ENCODE measurements at places on chromosomes 11 and 22.
A peak's percentile ranks its signal among the peaks of the same experiment; 100 is the strongest.

- DNase-seq = no peak
Measured at GRCh38 chr22:26602127-26602526, 12.2 kb upstream of the TPST2 start.

DNA sequence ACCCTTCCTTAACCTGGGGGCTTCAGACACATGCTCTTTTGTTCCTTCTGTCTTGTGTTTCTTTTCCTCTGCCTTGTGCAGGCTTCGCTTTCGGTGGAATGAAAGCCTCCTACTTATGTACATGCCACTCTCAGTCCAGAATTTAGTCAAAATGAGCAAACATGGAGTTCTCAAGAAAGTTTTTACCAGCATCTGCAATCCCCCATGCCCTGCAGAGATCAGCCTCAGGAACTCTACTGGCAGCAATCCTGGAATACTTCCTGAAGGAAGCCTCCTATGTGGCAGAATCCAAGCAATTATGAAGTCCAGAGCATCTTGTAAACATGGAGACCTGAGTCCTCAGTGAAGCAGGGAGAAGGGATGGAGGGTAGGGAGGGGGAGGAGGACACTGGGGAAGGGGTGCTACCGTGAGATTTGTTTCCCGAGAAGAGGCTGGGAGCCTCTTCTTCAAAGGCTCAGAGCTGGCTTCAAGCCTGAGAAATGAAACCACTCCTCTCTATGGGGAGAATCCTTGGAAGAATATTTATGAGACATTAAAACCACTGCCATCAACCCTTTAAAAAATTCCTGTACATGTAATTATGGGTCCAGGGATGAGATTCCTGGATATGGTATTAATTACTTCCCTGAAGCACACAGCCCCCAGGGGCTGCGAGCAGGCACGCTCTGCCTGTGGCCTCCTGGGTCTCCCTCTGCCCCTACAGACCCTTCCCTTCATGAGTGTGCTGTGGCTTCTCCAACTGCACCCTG, 58.4 kb downstream of the TENM4 start:
- no peak for DNase-seq

DNA sequence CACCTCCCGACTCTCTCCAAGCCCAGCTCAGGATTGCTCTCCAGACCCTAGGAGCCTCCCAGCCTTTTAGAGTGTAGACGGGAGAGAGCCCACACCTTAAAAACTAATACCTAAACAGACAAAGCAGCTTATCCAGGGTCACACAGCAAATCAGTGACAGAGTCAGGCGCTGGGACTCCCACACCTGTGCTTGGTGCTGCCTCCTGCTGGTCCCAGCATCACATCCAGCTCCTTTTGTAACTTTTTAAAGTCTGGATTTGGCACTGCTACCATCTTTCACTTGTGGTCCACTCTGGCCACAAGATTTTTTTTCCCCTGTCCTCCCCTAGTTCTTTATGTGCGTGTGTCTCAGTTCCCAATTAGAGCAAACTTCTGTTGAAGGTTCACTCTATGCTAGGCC, 4.7 kb downstream of the ANO1 start:
- no peak for DNase-seq

DNA sequence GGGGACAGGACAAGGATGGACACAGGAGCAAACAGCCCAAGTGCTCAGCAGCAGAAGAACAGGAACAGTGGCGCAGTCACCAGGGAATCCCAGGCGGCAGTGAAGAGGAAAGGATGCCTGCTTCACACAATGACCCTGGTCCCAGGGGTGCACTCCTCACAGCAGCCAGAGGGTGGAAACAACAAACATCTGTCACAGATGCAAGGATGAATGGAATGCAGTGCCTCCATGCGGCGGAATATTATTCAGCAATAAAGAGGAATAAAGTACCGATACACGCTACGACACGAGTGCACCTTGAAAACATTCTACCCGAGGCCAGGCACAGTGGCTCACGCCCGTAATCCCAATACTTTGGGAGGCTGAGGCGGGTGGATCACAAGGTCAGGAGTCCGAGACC, 12.7 kb downstream of the CSNK1E start:
- no peak for DNase-seq

- no peak for DNase-seq
Measured at GRCh38 chr22:47409539-47410275, 647.3 kb downstream of the TBC1D22A start.

GRCh38 chr22:24156913-24157821, 24.1 kb upstream of the SUSD2 start:
- peak; percentile 73 for DNase-seq

GRCh38 chr11:95514416-95515110, 275.0 kb downstream of the FAM76B start:
- DNase-seq = no peak

Data from stimulated activated CD8-positive, alpha-beta memory T cell treated with anti-CD3 and anti-CD28 coated beads, Interleukin-2, amount 100 ng/mL, for 48 hours (primary cell).